ENCODE measurements at places on chromosomes 13 and 19.

- no peak for DNase-seq
These were observed 24.8 kb downstream of the C2CD4C start for GRCh38 chr19:383922-384798.

GRCh38 chr13:79457948-79458347 lies 23.0 kb upstream of the NDFIP2 start:
- DNase-seq, result peak; percentile 26

DNA sequence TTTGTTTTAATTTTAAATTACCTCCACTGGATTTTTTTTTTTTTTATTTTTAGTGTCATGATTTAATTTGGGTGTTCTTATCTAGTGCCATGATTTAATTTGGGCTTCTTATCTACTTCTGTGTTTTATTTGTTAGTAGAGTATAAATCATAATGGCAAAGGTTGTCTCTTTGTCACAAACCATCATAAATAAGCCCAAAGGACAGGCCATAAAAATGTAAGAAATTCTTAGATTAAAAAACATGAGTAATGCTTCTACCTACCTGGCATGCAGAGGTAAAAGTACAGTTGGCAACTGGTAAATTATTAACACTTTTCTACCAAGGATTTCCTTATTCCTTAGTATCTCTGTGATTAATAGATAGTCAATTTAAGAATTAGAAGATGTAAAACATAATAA lies 55.2 kb downstream of the ERCC5 start:
- no peak for DNase-seq

GRCh38 chr19:1763648-1764639 lies 10.6 kb downstream of the ONECUT3 start:
- no peak for DNase-seq

- no peak for DNase-seq
These were observed 100.6 kb downstream of the TNFRSF19 start for GRCh38 chr13:23670793-23671192.

- DNase-seq, result no peak
These were observed 1138.2 kb downstream of the UQCRFS1 start for GRCh38 chr19:28074773-28075172.

- DNase-seq, result no peak
These were observed 1.1 kb upstream of the PSMC4 start for GRCh38 chr19:39969681-39970424.

DNA sequence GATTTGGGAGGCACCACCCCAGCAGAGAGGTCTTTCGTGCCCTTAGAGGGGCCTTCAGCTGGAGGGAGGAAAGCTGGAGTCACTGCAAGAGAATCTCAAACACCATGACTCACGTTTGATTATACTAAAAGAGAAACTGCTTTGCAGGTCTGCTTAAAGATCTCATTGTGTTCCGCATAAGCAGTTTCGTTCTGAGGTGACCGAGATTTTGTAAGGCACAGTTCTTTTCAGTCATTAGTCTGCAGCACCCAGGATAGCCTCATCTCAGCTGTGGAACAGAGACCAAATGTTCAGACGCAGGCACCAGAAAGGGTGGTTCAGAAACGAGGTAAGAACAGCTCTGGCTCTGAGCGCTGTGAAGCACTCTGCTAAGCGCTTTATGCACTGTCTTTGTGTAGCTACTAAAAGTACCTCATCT lies 71.2 kb upstream of the GTF3A start:
- no peak for DNase-seq

DNA sequence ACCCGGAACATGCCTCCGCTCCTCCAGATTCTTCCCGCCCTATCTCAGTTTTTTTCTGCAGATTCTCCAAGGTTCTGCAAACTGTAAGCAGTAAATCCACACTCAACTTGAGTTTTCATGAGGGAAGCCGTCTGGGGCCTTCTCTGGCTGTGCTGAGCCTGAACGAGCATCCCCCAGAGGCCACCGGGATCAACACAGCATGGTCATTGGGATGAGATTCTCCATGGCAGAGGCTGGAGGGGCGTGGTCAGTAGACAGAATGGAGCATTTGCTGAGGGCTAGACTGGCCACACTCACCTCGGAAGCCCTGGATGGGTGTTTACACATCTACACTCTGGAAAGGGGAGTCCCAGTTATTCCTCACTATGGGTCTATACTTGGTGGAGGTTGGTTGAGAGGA lies 2.3 kb upstream of the LILRA4 start:
- no peak for DNase-seq

DNA sequence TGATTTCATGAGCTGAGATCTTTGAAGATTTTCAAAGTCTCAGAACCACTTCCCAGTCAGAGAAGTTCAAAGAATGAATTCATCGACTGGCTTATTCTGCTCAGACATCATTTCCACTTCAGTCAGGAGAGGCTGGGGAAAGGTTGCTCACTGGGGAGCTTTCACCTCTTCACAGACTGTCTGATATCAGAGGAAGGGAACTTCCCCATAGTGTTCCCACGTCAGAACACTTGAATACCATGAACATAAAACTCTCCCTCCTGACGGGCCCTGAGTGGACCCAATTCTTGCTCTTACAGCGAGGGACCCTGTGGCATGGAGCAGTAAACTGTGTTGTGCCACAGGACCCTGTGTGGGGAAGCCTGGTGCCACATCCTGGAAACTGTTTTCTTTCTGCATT lies 492.6 kb downstream of the COG6 start:
- DNase-seq, result no peak

DNA sequence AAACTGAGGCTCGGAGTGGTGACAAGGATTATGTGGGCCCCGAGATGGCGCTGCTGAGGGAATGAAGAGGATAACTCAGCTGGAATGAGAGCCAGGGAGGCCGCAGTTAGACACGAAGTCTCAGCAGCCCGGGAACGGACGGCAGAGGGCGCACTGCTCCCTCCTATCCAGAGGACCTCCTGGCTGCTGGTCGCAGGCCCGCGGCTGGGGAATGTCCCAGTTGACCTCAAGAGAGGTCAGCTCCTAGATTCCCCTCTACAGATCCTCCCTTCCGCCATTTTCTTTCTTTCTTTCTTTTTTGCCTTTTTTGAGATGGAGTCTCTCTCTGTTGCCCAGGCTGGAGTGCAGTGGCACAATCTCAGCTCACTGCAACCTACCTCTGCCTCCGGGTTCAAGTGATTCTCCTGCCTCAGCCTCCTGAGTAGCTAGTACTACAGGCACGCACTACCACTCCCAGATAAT lies 24.1 kb upstream of the ASPDH start:
- DNase-seq, result peak; percentile 46

DNA sequence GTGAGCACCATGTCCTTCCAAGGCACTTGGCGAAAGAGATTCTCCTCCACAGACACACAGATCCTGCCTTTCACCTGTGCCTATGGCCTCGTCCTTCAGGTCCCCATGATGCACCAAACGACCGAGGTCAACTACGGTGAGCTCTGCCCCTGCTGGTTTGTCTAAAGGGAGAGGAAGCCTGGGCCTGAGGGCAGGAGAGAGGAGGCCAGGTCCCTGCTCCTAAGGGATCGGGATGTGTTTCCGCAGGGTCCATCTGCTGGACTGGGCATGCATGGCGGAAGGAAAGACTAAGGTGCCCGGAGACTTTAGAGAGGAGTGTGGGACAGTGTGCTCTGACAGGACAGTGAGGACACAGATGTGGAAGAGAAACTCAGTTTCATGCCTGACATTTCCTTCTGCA lies 7.6 kb downstream of the SERPINE3 start:
- DNase-seq, result no peak

- peak; percentile 7 for DNase-seq
These were observed 22.6 kb downstream of the MCF2L start for GRCh38 chr13:112991609-112992008.

DNA sequence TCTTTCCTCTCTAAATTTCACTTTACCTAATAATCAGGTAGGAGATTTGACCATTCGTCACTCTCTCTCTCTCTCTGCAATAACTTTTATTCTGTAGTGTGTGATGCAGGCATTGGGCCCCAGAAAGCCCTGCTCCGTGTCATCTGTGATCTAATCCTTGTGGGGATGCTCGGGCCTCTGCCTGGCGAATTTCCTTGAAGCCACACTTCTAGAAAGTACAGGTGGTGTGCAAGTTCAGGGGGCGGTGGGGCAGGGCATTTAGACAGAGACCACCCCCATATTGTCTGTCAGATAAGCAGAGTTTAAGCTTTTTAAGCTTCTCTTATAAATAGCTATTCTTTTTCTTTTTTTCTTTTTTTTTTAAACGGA lies 53.4 kb upstream of the GPR12 start:
- no peak for DNase-seq

- DNase-seq, result peak; percentile 57
These were observed 716 bp upstream of the ZNF420 start for GRCh38 chr19:37077501-37077933.

- no peak for DNase-seq
These were observed 42.5 kb upstream of the LDLR start for GRCh38 chr19:11046605-11047354.
